ENCODE measurements at places on chromosomes 13 and 19. TPM values are rescaled to one million over a fixed set of nuclear protein-coding genes. Genes with fewer than 3 reads are reported as not detected.

DNA sequence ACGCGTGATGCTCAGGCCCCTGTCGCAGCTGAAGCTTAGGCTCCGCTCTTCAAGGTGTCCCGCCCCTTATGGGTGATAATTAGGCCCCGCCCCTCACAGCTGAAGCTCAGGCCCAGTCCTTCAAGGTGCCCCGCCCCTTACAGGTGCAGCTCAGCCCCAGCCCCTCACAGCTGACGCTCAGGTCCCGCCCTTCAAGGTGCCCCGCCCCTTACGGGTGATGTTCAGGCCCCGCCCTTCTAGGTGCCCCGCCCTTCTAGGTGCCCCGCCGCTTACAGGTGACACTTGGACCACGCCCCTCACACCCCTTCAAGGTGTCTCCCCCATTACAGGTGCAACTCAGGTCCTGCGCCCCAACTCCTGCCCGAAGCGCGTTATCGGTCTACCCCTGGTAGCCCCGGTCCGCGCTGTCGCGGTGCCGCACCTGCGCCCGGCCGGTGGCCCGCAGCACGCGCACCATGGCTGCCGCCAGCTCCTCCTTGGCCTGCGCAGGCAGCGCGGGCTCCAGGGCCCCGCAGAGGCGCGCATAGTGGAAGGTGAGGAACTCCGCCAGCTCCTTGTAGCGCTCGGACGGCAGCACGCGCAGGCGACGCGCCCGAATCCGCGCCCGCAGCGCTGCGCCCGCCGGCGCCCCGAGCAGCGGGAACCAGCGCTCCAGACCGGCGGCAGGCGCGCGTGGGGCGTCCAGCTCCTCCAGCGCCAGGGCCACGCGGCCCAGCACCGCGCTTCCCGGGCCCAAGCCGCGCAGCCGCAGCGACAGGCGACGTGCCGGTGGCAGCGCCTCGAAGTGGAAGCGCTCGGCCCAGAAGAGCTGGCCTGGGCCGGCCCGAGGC lies 7.3 kb downstream of the RASAL3 start:
- DNase-seq: peak; percentile 76
- H3K4me1 ChIP-seq: no peaks in the 10 kb centered on the region
- no peak overlapping the region for H3K27ac ChIP-seq
- H3K36me3 ChIP-seq: no peaks in the 10 kb centered on the region
- no peak overlapping the region for H3K4me3 ChIP-seq

GRCh38 chr13:38637576-38637975 lies 49.3 kb upstream of the FREM2 start:
- no peak overlapping the region for H3K4me3 ChIP-seq
- no peaks in the 10 kb centered on the region for H3K27me3 ChIP-seq
- H3K27ac ChIP-seq: no peak overlapping the region
- no peak for DNase-seq
- H3K36me3 ChIP-seq: no peaks in the 10 kb centered on the region
- H3K4me1 ChIP-seq: peaks cover 2% of the 10 kb centered on the region

DNA sequence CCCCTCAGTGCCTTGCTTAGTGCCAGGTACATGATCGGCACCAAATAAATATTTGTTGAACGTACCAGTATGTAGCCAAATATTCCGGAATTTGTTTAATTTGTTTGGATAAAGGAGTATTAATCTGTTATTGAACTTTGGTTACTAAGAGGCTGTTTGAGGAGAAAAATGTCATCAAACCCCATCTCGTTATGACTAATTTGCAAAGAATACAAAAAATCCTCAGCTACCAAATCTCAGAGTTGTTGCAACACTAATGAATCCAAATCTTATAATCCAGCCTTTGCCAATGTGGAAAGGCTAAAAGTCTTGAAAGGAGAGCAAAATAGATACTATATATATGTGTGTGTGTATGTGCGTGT lies 79.5 kb downstream of the KLF5 start:
- no peak overlapping the region for H3K4me3 ChIP-seq
- H3K27ac ChIP-seq: no peak overlapping the region
- no peak for DNase-seq
- peaks cover 4% of the 10 kb centered on the region for H3K4me1 ChIP-seq
- H3K27me3 ChIP-seq: no peaks in the 10 kb centered on the region

- peak overlapping the region; percentile 93 for H3K4me3 ChIP-seq
- H3K36me3 ChIP-seq: no peaks in the 10 kb centered on the region
- no peaks in the 10 kb centered on the region for H3K27me3 ChIP-seq
- no peak for DNase-seq
- H3K27ac ChIP-seq: peak overlapping the region; percentile 100
Observed at GRCh38 chr13:30615866-30616541, 1.7 kb upstream of the USPL1 start.

GRCh38 chr19:52536448-52536800 lies 9.0 kb downstream of the ZNF808 start:
- H3K27me3 ChIP-seq: no peaks in the 10 kb centered on the region
- no peak overlapping the region for H3K27ac ChIP-seq
- no peaks in the 10 kb centered on the region for H3K36me3 ChIP-seq
- no peak for DNase-seq

Gene SOHLH2
- 0.54 TPM for total RNA-seq

GRCh38 chr19:15453906-15454860 lies 4.4 kb upstream of the WIZ start:
- no peak overlapping the region for H3K4me3 ChIP-seq
- H3K36me3 ChIP-seq: no peaks in the 10 kb centered on the region
- no peak for DNase-seq
- H3K4me1 ChIP-seq: peaks cover 10% of the 10 kb centered on the region
- no peak overlapping the region for H3K27ac ChIP-seq

DNA sequence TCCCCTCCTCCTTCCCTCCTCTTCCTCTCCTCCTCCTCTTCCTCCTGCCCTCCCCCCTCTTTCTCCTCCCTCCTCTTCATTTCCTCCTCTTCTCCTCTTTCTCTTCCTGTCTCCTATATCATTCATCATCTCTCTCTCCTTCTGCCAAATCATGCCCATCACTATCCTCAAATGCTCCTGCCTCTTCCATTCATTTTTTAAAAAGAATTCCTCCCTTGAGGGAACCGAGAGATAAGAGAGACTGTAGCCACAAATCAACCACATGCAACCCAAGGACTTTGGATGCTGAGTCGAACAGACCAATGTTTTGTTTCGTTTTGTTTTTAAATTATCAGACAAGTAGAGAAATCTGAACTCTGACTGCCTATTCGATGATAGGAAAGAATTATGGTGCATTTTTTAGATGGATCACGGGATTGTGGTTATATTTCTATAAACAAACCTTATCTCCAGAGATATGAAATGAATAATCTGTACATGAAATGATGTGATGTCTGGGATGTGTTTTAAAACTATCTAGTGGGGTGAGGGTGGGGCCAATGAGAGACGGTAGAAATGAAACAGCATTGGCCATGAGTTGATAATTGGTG lies 9.5 kb upstream of the ZNF541 start:
- H3K4me3 ChIP-seq: no peak overlapping the region
- no peaks in the 10 kb centered on the region for H3K27me3 ChIP-seq
- H3K4me1 ChIP-seq: no peaks in the 10 kb centered on the region
- H3K27ac ChIP-seq: no peak overlapping the region
- no peaks in the 10 kb centered on the region for H3K36me3 ChIP-seq

Gene DNM2
- 226 TPM for total RNA-seq

Gene RXFP2
- 0.09 TPM for total RNA-seq

All from kidney (tissue), 22 donors.